Stimulated activated CD4-positive, alpha-beta T cell treated with anti-CD3 and anti-CD28 coated beads, TNF-alpha, amount 100 ng/mL, for 1 hour (primary cell): ENCODE measurements at places on chromosomes 5 and 9.

- no peak for DNase-seq
Measured at GRCh38 chr5:149128023-149128875, 13.0 kb upstream of the ABLIM3 start.

DNA sequence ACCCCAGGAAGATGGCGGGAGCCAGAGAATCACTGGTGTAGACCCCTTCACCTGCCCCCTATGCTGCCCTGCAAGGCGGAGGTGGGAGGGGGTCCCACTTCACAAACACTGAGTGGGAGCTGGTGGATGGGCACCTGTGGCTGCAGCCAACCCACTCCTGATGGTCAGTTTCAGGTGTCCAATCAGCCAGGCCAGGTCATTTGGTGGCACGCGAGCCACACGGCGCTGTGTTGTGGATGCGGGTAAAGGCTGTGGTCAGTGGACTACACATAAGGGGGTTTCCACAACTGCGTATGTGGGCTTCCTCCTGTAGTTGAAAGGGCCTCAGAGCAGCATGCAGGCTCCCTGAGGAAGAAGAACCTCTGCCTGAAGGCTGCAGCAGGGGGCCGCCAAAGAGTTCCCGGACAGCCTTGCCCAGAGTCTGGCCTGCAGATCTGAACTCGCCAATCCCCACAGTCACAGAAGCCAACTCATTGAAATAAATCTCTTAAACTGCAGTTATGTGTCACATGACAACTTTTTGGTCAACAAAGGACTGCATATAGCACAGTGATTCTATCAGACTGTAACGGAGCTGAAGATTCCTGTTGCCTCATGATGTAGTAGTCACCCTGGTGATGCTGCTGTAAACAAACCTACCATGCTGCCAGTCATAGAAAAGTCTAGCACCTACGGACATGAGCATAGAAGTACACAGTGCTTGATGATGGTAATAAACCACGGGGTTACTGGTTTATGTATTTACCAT lies 284.7 kb upstream of the IRX2 start:
- DNase-seq: no peak

GRCh38 chr5:126395605-126396004 lies 27.6 kb upstream of the GRAMD2B start:
- no peak for DNase-seq

DNA sequence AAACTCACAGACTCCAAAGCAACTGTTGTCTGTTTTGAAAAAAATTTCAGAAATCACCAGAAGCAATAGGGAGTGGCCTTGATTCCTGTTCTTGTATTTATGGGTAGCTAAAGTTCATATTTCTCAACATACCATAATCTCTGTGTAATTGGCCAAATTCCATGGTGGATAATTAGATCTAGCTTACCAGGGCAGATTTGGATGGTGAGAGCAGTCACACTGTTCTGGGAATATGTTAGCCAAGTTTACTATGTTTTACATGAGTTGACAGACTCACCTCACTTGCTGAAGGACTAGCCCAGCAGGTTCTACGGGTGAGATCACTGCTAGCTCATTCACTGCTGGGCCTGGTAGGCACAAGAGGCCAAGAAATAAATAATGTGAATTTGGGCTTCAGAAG lies 32.7 kb upstream of the CDKN2B start:
- DNase-seq: no peak

DNA sequence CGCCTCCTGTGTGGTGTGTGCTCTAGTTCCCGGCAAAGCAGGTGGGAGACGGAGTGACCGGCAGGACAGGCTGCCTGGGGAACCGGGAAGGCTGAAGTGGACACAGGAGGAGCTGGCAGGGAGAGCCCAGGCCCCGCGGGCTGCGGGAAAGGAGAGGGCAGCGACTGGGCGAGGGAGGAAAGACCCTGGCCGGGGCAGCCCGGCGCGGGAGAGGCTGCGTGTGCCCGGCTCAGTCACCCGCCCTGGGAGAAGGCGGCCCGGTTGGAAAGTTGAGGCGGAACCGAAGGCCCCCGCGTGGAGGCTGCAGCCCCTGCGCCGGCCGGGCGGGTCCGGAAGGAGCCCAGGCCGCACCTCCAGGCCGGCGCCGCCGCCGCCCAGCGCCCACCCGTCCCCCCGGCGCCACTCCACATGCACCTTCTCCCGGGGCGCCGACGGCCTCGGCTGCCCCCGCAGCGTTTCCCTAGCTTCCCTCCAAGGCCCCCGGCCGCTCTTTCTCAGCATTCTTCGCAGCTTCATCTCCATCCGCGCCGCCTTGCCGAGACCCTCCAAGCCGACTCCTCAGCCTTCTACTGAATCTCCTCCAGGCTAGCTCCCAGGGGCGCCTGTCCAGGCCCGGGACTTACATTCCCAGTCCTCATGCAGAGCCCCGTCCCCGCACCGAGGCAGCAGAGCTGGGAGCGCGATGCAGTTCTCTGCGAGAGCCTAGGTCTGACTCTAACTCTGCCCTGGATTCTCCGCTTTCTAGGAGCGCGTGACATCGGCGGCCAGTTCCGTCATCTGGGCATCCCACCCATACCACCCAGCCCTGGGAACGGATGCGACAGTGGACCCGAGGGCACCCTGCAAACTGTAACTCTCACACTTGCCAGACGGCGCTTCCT lies 152.0 kb downstream of the ERCC6L2 start:
- DNase-seq: no peak

DNA sequence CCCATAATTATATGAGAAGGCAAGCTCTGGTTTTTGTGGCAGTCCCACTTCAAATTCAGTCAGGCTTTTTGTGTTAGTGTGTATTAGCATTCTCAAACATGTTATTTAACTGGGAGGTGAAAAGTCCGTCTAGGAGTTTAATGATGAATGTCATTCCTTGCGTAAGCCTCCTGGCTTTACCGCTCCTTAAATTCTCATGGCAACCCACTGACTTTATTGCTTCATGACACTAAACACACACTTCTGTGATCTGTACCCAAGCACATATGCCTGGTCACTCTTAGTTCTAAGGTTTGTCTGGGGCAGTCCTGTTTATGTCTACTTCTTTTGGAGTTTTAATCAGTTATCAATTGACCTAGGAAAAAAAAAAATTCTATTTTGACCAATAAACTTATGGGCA lies 677.9 kb upstream of the DMAC1 start:
- DNase-seq: no peak
